Fibroblast of skin of scalp (primary cell): ENCODE measurements at places on chromosomes 2 and 18.

DNA sequence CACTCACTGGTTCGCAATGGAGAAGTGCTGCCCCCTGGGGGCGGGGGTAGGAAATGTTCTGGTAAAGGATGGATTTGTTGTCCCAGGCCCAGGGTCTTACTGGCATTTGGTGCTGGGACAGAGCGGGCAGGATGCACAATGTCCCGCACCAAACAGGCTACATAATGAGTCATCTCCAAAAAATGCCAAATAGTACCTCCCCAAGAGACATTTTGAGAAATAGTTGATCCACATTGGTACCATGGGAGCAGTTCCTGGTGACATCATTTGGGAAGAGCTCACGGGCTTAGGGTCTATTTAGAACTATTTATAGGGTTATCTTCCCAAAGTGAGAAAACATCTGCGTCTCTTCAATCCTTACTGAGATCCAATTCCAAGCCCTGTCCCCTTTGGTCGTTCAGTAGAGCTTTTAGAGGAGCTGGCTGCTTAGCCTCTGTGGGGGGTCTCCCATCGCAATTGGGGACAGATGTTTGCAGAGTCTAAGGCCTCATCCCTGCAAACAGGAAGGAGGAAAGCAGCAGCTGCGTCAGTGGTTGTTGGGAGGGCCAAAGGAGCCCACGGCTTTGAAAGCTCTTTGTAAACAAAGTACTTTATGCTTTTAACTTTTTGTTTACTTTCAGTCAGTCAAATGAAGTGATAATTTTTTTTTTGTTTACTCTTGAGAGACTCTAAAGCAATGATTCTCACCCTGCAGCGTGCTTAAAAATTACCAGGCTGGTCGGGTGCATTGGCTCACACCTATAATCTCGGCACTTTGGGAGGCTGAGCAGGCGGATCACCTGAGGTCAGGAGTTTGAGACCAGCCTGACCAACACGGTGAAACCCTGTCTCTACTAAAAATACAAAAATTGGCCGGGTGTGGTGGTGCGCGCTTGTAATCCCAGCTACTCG lies 49.3 kb downstream of the GREB1 start:
- DNase-seq: peak; percentile 79

DNA sequence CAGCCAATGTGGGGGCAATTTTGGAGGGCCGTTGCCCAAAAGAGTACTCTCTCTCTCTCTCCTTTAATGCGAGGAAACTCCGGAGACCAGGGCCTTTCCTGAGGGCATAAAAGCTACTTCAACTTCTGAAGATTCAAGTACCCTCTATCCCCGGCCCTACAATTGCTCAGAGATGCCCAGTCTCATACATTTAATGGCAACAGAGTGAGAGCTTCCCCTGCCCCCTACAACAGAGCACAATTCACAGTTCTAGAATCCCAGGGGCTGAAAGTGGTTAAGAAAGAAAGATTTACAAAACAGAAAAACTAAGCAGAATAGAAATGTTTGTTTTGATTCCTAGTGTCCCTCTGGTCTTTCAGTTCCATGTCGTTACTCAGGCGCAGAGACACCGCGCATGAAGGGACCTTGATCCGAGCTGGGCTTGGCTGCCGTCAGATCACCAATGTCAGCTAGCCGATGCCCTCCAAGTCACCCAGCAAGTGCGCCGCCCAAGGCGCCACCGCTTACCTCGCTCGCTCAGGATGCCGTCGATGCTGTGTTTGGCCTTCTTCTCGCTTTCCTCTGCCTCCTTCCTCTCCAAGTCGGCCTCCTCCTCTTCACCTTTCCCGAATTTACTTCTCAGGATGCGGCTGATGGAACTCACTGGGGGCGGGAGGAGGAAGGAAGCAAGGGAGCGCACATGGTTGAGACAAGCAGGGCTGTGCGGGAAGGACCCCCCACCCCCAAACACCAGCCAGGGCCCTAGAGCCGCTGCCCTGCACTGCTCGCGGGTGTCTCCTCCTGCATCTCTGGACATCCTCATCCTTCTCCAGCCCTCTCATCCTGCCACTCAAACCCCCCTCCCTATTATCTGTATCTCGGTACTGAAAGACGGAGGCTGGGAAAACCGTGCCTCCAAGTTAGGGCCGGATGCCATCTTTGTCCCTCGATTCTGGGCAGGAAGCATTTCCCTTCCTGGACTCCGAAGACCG lies 4.9 kb downstream of the PAX3 start:
- DNase-seq: no peak

GRCh38 chr2:190210471-190210870 lies 109.2 kb downstream of the HIBCH start:
- peak; percentile 15 for DNase-seq

DNA sequence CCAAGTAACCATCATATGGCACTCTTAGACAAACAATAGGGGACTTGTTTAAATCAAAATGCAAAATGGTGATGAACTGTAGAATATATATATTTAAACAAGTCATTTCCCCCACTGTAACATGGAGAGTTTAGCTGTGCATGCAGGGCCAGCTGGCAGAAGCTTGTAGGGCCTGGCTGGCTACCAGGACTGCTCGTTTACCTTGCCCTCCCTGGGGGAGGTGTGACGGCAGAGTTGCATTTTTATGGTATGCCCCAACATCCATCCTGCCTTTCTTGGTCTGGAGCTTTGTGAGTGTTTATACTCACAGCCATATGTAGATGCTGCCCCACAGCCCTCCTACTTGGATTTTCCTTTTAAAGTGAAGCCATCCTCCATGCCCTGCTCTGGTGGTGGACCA lies 101.7 kb upstream of the ZFP36L2 start:
- peak; percentile 60 for DNase-seq
